ENCODE measurements at places on chromosomes 3 and 15.
A peak's percentile ranks its signal among the peaks of the same experiment; 100 is the strongest.

DNA sequence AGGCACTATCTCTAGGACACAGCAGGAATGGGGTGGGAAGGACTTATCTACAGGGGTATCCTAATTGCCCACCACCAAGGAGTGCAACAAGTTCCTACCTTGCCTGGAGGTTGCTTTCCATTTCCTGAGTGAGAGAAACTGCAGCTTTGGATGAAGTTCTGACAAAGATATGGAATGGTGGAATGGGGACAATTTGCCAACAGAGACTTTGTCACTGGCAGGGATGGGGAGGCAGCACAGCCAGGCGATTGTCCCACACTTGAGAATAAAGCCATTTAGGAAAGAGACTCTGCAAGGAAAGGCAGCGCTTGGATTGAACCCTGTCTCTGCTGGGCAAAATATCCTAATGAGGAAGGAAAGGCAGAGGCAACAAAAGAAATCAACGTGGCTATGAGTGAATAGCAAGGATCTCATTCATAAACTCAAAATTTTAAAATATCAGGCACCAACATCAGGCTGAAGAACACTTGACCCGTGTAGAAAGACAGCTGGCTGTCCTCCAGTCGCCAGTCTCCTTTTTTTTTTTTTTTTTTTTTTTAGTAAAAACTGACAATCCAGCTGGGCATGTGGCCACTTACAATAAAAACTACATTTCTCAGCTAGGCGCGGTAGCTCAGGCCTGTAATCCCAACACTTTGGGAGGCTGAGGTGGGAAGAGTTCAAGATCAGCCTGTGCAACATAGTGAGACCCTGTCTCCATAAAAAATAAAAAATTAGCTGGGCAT lies 31.6 kb upstream of the PDE8A start:
- no peak for DNase-seq

GRCh38 chr3:106759731-106760130 lies 617.5 kb upstream of the CCDC54 start:
- DNase-seq, result no peak

DNA sequence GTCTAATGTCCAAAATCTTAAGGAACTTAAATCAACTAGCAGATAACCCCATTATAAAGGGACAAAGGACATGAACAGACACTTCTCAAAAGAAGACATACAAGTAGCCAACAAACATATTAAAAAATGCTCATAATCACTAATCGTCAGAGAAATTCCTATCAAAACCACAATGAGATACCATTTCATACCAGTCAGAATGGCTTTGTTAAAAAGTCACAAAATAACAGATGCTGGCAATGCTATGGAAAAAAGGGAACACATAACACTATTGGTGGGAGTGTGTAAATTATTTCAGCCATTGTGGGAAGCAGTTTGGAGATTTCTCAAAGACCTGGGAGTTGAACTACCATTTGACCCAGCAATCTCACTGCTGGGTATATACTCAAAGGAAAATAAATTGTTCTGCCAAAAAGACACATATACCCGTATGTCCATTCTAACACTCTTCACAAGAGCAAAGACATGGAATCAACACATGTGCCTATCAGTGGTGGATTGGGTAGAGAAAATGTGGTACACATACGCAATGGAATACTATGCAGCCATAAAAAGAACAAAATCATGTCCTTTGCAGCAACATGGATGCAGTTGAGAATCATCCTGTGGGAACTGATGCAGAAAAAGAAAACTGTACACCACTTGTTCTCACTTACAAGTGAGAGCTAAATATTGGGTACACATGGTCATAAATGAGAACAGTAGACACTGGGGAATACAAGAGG lies 78.5 kb downstream of the TCF12 start:
- DNase-seq, result no peak

DNA sequence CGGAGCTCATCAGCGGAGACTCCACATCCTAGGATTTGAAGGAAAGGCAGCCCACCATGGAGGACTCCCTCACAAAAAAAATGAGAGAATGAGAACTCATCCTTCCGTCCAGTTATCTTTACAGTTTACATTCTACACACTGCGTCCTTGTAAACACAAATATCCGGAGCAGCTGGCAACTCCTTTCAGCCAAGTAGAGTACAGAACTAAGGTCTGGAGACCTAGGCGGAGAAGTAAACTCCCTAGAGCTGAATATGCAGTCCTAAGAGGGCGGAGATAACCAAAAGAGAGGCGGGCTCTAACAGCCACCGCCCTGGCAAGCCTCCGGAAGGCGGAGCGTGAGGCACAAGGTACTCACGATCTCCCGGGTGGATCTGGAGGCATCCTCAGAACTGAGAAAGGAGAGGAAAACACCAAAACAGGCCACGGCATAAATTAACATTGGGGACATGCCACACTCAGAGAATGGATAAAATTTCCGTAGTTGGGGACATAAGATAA lies 924 bp upstream of the SIN3A start:
- peak; percentile 48 for DNase-seq

- DNase-seq, result no peak
Measured at GRCh38 chr15:29528276-29528675, 258.7 kb upstream of the NSMCE3 start.

DNA sequence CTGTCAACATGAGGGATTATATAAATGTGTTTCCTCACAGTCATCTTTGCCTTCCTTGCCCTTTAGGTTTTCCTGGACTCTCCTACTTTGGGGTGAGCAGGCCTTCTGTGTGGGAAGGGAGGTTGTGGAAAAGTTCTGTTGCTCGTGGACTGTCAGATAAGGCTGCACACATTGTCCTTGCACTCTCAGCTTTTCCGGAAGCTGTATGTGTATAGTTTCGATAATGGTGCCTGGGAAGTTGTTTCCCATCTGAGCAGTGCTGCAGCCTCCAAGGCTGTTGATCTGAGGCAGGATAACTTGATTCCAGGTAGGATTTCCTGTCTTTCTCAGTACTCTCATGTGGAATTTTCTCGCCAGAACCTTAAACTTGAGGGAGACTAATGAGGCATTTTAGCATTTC lies 297.8 kb upstream of the AZI2 start:
- no peak for DNase-seq

DNA sequence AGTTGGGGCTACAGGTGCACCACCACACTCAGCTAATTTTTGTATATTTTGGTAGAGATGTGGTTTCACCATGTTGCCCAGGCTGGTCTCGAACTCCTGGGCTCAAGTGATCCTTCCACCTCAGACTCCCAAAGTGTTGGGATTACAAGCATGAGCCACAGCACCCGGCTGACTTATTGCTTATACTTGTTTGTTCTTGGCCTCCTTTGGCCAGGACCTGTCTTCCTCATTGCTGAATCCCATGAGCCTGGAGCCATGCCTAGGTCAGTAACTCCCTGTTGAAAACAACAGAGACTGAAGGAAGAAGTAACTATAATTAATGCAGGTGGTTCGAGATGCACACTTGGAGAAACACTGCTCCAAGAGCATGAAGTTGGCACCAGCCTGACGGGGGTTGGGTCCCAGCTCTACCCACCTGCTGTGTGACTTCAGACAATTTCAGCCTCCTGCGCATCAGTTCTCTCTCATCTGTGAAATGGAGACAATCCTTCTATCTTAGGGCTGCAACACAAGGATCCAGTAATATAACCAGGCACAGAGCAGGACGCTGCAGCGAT lies 38.9 kb downstream of the CPN2 start:
- DNase-seq, result no peak

- no peak for DNase-seq
Measured at GRCh38 chr3:125437631-125438435, 62.7 kb upstream of the ZNF148 start.

GRCh38 chr3:129182390-129183185 lies 1.1 kb downstream of the CNBP start:
- no peak for DNase-seq

GRCh38 chr3:190516416-190516815 lies 2.5 kb downstream of the IL1RAP start:
- DNase-seq, result no peak

DNA sequence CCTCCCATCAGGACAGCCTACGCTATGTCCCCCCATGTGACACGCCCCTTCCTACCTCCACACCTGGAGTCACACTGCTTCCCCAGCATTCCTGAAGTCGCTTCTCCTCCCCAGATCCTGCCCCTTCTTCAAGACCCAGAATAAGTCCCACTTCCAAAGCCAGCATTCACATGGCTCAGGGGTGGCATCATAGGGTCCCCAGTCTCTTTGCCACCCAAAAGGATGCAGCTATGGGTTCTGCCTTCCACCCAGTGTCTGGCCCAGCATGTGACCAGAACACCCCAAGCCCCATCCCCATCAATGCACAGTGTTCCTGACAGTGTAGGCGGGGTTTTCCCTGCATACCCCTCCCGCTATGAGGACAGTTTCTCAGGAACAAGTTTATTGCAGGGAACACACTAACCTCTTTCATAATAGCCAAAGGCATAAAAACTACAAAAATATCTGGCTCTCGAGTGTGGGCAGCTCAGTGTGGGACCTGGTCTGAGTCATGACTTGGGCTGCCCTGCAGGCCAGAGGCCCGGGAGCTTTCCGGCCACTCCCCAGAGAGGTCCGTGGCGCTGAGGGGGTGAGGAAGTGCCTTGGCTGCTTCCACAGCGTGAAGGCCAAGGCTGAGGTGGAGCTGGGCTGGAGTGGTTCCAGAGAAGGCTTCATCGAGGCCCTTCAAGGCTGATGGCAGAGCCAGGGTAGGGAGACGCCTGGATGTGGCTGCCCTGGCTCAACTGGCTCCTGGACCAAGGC lies 5.8 kb downstream of the ISLR start:
- no peak for DNase-seq

- no peak for DNase-seq
Measured at GRCh38 chr3:37229740-37230139, 55.4 kb upstream of the LRRFIP2 start.

DNA sequence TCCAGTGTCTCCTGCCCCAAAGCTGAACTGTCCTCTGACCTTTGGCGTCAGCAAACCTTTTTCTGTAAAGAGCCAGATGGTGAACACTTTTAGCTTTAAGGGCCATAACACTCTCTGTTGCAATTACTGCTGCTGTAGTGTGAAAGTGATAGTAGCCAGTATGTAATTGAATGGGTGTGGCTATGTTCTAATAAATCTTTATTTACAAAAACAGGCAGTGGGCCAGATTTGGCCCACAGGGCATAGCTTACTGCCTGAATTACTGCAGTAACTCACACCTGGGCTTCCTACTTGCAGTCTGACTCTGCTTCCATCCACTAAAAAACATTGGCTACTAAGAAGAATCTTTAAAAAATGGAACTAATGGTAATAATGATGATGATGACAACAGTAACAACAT lies 68.0 kb upstream of the SLC6A11 start:
- DNase-seq, result no peak

DNA sequence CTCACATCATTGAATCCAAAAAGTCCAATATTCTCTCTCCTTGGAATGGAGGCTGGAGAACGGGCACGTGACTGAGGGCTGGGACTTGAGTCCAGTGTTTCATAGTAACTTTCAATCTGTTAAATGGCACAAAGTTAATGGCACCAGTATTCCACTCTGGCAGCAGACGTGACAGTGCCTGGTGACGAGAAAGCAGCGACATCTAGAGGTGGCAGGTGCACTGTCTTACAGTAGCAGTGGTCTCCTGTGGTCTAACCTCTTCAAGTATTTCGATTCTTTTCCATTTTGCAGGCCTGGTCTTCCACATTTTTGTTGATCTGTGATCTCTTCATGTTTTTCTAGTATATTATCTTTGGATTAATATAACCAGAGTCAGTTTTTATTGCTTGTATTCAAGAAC lies 107.1 kb downstream of the OXSM start:
- no peak for DNase-seq

- no peak for DNase-seq
Measured at GRCh38 chr3:13539292-13539638, 9.7 kb upstream of the FBLN2 start.

DNA sequence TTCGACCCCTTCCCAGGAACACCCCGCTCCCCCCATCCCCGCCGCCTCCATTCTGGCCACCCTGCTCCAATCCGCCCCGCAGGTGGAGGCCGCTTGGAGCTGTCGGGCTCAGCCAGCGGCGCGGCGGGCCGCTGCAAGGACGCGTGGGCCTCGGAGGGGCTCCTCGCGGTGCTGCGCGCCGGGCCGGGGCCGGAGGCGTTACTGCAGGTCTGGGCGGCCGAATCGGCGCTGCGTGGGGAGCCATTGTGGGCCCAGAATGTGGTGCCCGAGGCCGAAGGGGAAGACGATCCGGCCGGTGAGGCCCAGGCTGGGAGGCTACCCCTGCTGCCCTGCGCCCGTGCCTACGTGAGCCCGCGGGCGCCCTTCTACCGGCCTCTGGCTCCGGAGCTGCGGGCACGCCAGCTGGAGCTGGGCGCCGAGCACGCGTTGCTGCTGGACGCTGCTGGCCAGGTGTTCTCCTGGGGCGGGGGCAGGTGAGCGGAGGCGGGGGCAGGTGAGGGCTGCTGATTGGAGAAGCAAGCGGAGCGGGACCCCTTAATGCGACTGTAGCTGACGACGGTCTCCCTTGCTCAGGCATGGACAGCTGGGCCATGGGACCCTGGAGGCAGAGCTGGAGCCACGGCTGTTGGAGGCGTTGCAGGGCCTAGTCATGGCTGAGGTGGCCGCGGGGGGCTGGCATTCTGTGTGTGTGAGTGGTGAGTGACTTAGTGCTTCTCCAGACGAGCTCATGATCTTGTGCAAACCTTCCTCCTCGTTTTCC lies 2.5 kb downstream of the RCCD1 start:
- no peak for DNase-seq

DNA sequence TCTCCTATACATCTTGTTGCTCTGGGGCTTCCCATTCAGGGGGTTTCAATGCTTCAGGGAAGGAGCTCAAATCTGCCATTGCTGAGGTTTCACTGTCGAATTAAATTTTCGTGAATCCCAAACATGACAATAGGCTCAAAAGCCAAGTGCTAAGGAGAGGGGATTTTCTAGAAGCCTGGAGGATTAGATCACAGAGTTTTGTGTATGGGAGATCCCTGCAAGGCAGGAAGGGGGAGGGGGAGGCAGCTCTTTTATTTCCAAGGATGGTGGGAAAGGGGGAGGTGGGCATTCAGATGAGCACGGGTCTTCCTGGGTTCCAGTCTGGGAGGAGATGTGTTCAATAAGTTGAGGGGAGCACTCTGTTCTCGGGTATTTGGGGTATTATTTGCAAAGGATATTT lies 69.9 kb upstream of the DLG1 start:
- DNase-seq, result no peak

- DNase-seq, result peak; percentile 44
Measured at GRCh38 chr3:47802734-47803479, at the start of gene DHX30. Gene DHX30, plus strand, starts transcription at chr3:47803138. Its CDS starts 7,546 bp downstream, at chr3:47810684.

GRCh38 chr15:41804361-41804760 lies 23.5 kb upstream of the JMJD7 start:
- DNase-seq, result no peak

GRCh38 chr3:150775001-150775599 lies 12.1 kb upstream of the SIAH2 start:
- no peak for DNase-seq

DNA sequence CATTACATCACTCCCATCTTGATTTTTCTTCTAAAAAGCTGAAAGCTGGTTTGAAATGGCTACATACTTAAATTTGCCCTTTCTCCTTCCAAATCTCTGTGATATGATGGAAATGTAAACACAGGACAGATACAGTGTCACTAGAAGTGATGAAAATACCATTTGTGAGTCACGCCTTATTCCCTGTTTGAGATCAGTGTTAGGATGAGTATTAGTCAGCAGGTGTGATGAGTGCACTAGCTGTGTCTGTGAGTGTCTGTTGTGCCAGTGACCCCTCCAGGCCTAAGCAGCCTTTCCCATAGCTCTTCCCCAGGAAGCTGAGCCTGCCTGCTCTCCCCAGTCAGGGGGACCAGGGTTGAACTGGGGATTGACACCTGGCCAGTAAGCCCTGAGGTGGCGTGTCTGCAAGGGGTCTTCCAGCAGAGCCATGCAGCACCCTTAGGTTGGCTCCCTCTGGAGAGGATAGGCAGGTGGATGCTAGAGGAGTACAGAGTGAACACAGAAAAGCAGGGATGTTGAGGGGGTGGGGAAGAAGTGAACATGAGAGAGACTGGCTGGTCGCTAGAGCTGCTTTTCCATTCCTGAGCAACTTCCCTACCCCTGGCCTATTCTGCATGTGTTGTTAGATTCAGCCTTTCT lies 92.0 kb downstream of the PDE8A start:
- DNase-seq, result no peak
